ENCODE measurements at places on chromosomes 12 and 14.

DNA sequence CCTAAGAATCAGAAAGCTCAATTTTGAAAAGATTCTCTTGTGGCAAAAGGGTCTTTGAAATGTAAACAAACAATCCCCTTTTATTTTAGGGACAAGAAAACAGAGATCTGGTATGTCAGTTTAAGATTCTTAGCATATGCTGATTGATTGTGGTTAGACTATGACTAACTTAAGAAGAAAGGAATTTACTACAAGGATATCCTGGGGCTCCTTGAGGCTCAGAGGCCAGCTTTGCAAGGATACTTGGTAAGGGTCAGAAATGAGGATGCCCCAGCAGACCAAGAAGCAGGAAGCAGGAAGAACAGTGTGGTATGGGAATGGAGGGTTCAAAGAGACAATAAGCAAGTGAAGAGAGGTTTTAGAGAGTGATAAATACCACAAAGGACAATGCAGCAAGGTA is 474.6 kb downstream of the ETNK1 start:
- no peak for DNase-seq

DNA sequence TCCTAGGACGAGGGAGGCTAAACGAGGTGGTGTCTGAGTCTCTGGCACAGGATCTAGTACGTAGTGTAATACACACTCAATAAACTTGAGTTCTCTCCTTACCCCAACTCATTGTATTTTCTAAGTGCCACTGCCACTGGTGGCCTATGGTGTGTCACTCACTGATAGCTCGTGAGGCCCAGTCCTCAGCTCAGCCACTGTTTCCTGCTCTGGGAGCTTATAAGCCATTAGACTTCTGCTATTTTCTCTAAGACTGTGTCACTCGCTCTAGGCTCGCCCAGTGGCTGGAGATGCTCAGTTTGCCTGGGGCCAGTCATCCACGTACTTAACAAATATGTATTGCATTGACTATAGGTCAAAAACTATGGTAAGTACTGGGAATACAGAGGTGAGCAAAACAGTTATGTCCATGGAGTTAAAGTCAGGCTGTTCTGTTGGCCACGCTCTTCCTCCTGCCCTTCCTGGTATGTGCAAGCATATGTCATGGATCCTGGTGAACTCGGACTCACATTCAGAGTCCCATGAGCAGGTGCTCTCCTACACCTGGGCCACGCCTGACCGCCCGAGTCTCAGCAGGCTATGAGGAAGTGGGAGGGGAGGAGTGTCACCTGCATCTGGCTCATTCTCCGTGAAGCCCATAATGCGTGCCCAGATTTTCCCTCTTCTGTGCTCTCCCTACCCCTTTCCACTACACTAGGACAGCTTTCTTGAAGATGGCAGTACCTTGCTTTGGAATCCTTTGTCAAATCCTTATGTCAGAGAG is 41.6 kb downstream of the DEGS2 start:
- DNase-seq, result no peak

DNA sequence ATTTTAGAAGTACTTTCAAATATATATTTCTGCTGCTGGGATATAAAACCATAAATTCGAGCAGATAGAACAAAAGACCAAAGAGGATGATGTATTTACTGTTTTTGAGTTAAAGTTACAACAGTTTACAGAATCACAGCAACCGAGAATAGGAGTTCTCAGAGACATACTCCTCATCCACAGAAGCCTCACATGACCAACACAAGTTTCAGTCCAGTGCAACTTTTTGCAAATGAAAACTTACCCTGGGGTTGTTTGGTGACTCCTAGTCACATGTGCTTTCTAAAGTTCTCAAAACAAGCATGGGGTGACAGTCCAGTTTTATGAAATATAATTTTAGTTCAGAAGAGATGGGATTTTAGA is 117.1 kb downstream of the PRKCH start:
- DNase-seq, result no peak

DNA sequence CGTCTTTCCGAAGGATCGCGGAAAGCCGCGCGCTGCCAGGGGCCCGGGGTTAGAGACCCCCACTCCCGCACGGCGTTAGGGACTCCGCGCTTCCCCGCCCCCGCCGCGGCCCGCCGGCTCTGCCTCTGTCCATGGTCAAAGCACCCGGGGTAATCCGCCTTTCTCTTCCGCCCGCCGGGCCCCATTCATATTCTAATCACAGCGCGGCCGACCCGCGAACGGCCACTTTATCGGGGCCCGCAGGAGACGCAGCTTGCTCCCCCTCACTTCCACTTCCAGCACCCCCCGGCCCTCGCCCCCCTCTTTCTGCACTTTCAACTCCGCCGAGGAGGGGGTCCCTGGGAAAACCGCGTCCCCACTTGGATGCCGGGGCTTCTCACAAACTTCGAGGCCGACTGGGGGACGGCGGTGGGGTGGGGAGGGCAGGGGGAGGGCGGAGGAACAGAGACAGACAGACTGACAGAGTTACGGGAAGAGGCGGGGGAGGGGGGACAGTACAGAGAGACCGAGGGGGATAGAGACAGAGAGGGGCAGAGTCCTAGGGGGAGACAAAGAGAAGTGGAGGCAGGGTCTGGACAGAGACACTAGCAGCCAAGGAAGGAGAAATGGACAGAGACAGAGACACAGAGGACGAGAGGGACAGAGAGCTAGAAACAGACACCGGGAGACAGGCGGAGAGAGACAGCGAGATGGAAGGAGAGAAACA is 1.1 kb upstream of the RFX4 start:
- DNase-seq, result no peak

GRCh38 chr14:66383771-66384170 is 102.4 kb upstream of the CCDC196 start:
- no peak for DNase-seq

DNA sequence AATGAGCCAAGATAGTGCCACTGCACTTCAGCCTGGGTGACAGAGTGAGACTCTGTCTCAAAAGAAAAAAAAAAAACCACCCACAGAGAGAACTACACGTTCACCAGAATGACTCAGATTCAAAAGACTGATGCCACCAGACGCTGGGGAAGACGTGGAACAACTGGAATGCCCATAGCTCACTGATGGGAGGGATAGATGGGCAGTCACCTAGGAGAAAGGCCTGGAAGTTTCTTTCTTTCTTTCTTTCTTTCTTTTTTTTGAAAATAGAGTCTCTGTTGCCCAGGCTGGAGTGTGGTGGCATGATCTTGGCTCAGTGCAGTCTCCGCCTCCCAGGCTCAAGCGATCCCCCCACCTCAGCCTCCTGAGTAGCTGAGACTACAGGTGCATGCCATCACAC is 10.0 kb upstream of the KLC1 start:
- no peak for DNase-seq

- no peak for DNase-seq
These were observed 67.8 kb downstream of the FGD4 start for GRCh38 chr12:32466986-32467711.

DNA sequence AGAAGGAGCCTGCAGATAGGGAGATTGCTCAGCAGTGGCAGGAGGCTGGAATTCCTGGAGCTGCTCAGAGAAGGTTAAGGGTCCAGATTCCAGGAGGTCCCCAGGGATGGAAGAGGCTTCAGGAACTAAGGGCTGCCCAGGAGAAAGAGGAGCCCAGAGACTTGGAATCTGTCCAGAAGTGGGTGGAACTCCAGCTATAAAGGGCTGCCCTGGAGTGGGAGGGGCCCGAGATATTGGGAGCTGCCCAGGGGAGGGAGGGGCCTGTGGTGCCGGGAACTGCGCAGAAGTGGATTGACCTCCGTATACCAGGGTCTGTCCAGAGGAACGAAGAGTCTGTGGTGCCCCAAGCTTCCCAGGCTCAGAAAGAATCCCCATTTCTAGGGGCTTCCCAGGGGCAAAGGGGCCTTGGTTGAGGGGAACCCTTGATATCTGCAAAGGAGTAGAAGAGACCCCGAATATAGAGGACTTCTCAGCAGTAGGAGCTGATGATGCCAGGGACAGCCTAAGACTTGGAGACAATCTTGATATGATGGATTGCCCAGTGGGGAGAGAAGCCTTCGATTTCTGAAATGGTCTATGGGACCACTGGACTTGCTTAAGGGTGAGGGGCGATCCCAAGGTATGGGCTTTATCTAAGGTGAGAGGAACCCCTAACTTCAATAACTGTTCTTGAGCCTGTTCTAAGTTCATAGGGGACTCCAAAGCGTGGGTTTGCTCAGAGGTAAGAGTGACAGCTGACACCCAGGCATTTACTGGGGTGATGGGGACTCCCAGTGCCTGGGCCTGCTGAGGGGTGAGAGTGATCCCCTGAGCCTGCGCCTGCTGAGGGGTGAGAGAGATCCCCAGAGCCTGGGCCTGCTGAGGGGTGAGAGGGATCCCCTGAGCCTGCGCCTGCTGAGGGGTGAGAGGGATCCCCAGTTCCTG is 45.0 kb downstream of the FAM186A start:
- DNase-seq, result no peak

DNA sequence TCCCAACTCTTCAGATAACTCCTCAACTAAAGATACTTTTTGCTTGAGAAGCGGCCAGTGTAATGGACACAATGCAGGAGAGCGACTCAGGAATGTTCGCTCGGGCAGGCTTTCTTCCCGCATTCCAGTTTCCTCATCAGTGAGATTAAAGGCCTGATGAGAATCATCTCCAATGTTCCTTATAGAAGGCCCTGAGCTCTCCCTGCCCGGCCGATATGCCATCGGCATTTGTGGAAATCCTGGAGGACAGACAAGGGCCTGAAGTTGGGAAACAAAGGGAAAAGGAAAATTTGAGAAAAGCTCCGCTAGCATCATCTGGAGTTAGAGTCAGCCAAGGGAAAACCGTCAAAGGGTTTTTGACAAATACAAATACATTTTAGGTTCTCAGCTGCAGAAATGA is 38.0 kb upstream of the FOXN3 start:
- DNase-seq, result no peak

GRCh38 chr14:68295316-68295816 is 475.8 kb downstream of the RAD51B start:
- no peak for DNase-seq

DNA sequence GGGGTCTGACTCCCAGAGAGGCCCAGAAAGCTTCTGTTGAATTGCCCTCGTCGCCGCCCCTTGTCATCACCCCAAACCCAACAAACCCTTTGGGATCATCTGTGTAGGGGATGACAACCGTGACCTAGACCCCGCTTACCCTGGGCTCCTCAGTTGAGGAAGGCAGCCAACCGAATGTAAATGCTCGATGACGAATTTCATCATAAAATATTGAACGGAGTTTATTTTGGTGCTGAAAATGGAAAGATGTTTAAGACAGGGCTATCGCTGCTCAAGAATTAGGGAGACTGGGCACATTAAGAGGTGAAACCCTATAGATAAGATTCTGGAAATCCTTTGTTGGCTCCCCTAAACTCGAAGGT is 512 bp downstream of the ACTR10 start:
- no peak for DNase-seq

DNA sequence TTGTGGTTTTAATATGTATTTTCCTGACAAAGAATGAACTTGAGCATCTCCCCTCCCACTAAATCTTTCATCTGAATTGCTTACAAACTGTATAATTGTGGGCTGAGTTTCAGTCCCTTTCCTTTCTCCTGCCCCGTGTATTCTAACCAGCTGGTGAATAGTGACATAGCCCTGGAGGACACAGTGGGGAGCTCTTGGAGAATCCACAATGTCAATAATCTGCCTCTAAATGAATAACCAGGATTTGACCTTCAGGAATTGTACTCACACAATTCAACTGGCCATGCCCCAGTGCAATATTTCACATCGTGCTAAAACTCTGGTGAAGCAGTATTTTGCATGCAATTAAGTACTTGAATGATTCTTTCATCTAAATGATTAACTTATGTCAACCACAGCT is 177.2 kb downstream of the C12orf42 start:
- no peak for DNase-seq

DNA sequence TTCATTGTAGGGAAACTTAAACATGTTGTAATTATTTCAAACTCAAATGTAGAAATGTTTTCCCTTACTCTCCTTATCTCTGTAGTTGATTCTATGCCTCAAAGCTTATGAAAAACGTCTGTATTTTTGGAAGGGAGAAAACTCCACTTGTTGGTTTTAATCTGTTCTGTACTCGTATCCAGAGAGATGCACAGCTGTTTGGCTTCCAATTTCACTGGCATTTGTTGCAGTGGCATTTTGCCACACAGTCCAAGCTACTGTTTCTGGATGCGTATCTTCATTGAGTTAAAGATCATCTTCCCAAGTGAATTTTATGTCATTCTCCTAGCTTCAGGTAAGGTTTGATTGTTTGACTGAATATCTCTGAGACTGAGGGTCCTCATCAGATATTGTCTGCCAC is 481.4 kb downstream of the TRHDE start:
- no peak for DNase-seq
